ENCODE measurements at places on chromosomes 11 and 22.

DNA sequence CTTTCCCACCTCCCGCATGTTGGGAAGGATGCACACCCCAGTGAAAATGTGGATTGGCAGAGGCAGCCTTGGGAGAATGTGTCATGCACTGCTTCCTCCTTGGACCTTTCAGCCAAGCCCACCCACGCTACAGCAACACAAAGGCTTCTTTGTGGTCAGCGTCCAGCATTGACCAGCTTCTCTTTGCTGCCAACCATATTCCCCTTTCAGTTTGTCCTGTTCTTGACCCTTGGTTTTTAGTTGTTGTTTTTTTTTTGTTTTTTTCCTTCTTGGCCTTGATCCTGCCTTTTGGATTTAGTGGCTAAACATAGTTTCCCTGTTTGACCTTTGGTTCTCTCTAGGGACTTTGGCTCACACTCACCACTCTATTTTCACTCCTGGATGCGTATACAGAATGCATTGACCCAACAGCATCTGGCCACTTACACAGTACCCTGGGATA, 573.6 kb downstream of the INSC start:
- H3K4me1 ChIP-seq = no peaks in the 10 kb centered on the region
- ATAC-seq = no peak
- H3K27ac ChIP-seq = no peak overlapping the region
- no peaks in the 10 kb centered on the region for H3K36me3 ChIP-seq

DNA sequence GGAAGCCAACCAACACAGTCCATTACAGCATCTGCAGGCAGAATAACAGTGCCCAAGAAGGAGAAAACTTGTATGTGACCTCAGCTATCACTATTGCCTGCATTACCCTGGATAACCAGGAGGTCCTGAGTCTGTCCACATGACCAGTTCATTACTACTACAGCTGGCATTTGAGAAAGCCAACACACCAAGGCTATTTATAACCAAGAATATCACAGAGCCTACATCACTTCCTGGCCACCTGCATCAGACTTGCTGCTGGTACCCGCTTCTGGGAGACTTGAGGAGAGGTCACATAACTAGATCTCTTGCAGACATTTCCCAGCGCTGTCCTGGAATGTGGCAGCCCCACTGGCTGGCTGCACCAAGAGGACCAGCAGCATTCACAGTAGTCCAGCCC, 11.1 kb upstream of the OR56B4 start:
- H3K27me3 ChIP-seq = no peaks in the 10 kb centered on the region
- no peak for ATAC-seq
- H3K36me3 ChIP-seq = no peaks in the 10 kb centered on the region
- no peak overlapping the region for H3K4me3 ChIP-seq
- H3K27ac ChIP-seq = no peak overlapping the region
- H3K4me1 ChIP-seq = no peaks in the 10 kb centered on the region

- no peaks in the 10 kb centered on the region for H3K4me1 ChIP-seq
- peaks cover 14% of the 10 kb centered on the region for H3K27me3 ChIP-seq
- ATAC-seq = peak; percentile 80
These were observed 1.4 kb downstream of the PNPLA2 start for GRCh38 chr11:819943-820649.

DNA sequence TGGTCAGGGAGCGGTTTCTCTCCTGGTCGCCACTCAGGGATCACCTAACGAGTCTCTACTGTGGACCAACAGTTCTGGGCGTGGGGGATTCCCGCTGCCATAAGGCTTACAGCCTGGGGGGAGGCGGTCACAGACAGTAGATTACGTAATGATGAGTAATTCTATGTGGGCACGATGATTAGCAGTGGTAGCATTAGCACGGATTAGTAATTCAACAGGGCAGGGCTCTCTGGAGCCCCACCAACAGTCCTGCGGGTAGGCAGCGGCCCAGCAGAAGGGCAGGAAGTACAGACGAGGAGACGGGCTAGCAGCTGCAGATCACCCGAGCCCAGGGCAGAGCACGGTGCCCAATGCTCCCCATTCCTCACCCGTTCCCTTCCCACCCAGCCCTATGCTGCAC, 3.6 kb downstream of the SHISAL1 start:
- ATAC-seq = peak; percentile 72
- H3K4me1 ChIP-seq = peaks cover 92% of the 10 kb centered on the region
- no peaks in the 10 kb centered on the region for H3K36me3 ChIP-seq
- no peaks in the 10 kb centered on the region for H3K27me3 ChIP-seq
- no peak overlapping the region for H3K4me3 ChIP-seq

DNA sequence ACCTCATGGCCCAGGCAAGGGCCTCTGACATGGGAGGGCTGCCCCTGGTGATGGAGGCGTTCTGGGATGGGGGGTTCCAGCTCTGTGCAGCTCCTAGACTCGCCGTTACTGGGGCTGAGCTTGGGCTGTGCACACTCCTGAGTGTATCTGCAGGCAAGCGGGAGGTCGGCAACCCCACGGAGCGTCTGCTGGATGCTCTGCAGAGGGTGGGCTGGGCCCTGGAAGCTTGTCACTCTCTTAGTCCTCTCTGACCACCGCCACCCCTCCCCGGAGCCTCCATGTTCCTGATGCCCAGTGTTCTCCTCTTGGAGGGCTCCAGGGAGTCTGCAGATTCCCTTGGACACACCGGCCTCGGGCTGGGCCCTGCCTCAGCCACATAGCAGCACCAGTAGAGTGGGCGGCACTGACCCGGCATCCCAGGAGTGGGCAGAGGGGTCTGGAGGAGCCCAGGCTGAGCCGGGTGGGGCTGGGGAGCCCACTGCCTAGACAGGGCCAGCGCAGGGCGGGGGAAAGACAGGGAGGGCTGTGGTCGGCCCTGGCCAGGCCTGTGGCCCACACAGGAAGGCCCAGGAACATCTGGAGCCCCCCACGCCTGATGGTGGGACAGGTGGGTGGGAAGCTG, 20.6 kb upstream of the MUC5B start:
- H3K27me3 ChIP-seq = peaks cover 71% of the 10 kb centered on the region
- no peak overlapping the region for H3K27ac ChIP-seq
- ATAC-seq = no peak
- H3K36me3 ChIP-seq = no peaks in the 10 kb centered on the region
- peaks cover 11% of the 10 kb centered on the region for H3K4me1 ChIP-seq

DNA sequence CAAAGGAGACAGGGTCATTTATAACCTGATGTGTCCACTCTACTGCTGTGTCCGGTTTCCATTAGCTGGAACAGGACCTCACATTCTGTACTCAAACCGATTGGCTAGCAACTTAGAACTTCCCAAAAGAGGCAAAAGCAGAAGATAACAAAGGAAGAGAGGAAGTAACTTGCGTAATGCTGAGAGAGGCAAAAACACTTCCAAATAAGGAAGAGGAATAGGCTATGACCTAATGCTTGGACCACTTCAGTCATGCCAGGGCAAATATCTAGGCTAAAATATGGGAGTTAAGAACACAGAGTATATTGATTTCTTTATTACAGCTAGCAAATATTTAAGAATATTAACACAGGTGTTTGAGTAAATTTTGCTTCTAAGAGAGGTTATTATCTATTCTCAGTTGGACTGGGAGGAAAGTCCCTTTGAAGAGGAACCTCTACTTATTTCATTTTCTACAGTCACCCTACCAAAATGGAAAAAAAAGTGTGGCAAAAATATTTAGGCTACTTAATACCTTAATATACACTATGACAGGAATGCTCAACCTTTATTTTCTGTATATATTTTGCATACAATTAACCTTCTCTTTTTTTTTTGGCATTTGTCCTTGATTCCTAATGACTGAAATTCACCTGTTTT, 499.8 kb upstream of the CHORDC1 start:
- H3K27ac ChIP-seq = no peak overlapping the region
- no peak overlapping the region for H3K4me3 ChIP-seq
- no peaks in the 10 kb centered on the region for H3K36me3 ChIP-seq
- no peaks in the 10 kb centered on the region for H3K4me1 ChIP-seq
- ATAC-seq = no peak
- H3K27me3 ChIP-seq = no peaks in the 10 kb centered on the region

- no peak overlapping the region for H3K27ac ChIP-seq
- peaks cover 30% of the 10 kb centered on the region for H3K4me1 ChIP-seq
- H3K27me3 ChIP-seq = no peaks in the 10 kb centered on the region
- no peaks in the 10 kb centered on the region for H3K36me3 ChIP-seq
These were observed 8.1 kb downstream of the PRR33 start for GRCh38 chr11:1883346-1884302.

Measured in gastroesophageal sphincter (tissue), 4 donors.